ENCODE measurements at places on chromosomes 7 and 10. TPM values are rescaled to one million over a fixed set of nuclear protein-coding genes. Genes with fewer than 3 reads are reported as not detected.

The VGF gene
- total RNA-seq: 0.15 TPM

The GIMAP2 gene
- 97.7 TPM for total RNA-seq

The STAM gene
- total RNA-seq: 23.8 TPM

The MYH16 gene
- not detected for total RNA-seq

The EVX1 gene
- not detected for total RNA-seq

The MUC3A gene
- not detected for total RNA-seq

The HGF gene
- total RNA-seq: not detected

The ADAMTS14 gene
- not detected for total RNA-seq

The ZPBP gene
- total RNA-seq: not detected

The ANKRD2 gene
- total RNA-seq: 0.37 TPM

The TAS2R40 gene
- not detected for total RNA-seq

The CDHR3 gene
- 2.7 TPM for total RNA-seq

The GNAT3 gene
- total RNA-seq: not detected

The BAIAP2L1 gene
- total RNA-seq: 0.40 TPM

The GCK gene
- not detected for total RNA-seq

The EBF3 gene
- total RNA-seq: not detected

The PPP1R17 gene
- total RNA-seq: not detected

The MKX gene
- total RNA-seq: not detected

The SLC39A12 gene
- not detected for total RNA-seq

The ADCY1 gene
- 0.99 TPM for total RNA-seq

The CCDC3 gene
- 0.10 TPM for total RNA-seq

The TRA2A gene
- 109 TPM for total RNA-seq
